H4 (cell line): ENCODE measurements at places on chromosomes 5 and 9. TPM values are rescaled to one million over a fixed set of nuclear protein-coding genes. Genes with fewer than 3 reads are reported as not detected.

DNA sequence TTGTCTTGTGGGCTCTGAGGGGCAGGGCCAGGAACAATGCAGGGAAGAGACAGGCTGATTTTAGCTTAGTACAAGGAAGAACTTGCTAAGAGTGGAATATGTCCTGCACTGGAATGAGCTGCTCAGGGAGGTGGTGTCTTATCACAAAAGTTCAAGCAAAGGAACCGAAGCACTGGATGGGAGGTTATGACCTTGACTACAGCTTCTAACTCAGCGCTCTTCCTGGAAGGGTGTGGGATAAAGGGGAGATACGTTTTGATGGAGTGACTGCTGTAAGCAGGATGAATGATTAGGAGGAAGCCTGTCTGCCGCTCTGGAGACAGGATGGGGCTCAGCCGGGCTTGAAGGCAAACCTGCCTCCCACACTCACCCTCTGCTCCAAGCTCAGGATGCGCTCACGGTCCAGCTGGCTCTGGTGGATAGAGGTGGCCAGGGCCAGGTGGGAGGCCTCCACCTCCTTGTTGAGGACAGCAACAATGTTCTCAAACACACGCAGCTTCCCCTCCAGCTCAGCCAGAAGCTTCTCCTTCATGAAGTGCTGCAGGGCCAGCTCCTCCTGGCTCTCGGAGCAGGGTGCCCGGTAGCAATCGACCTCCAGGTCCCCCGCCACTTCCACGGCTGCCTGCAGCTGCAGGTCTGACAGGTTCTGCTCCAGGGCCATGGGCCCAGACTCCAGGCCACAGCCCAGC lies 13.5 kb downstream of the TRAF1 start:
- no peak for DNase-seq

GRCh38 chr9:87519461-87519860 lies 21.8 kb downstream of the DAPK1 start:
- DNase-seq = no peak

- DNase-seq = no peak
Measured at GRCh38 chr5:152869971-152870370, 464.9 kb upstream of the NMUR2 start.

The S1PR3 gene
- 34.8 and 44.8 TPM in 2 replicates for total RNA-seq

The SLC4A9 gene
- total RNA-seq = not detected in 2 replicates

The GBGT1 gene
- not detected in 2 replicates for total RNA-seq

GRCh38 chr5:17089690-17090089 lies 127.7 kb upstream of the BASP1 start:
- DNase-seq = no peak

DNA sequence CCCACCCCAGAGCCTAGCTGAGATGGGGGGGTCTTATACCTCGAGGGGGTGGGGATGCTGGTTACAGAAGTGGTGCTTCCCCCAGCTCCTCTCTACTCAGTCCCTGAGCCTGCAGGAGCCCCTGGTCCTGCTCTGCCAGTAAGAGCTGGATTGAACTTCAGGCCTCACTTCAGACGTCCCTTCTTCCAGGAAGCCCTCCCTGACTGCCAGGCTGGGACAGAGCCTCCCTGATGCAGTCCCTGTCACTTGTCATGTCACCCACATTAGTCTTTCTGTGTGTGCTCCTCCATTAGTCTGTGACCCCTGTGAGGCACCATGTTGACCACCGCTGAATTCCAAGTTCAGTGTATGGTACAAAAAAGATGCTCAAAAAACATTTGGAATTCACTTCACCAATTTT lies 78.7 kb upstream of the ASS1 start:
- DNase-seq = no peak

GRCh38 chr9:109771796-109772531 lies 8.0 kb upstream of the PALM2AKAP2 start:
- DNase-seq = no peak

- DNase-seq = no peak
Measured at GRCh38 chr9:76087976-76088375, 197.5 kb downstream of the PCSK5 start.

The MYMK gene
- not detected in 2 replicates for total RNA-seq

- no peak for DNase-seq
Measured at GRCh38 chr5:96110300-96110699, 148.6 kb upstream of the ELL2 start.

The STING1 gene
- 14.2 and 15.6 TPM in 2 replicates for total RNA-seq

DNA sequence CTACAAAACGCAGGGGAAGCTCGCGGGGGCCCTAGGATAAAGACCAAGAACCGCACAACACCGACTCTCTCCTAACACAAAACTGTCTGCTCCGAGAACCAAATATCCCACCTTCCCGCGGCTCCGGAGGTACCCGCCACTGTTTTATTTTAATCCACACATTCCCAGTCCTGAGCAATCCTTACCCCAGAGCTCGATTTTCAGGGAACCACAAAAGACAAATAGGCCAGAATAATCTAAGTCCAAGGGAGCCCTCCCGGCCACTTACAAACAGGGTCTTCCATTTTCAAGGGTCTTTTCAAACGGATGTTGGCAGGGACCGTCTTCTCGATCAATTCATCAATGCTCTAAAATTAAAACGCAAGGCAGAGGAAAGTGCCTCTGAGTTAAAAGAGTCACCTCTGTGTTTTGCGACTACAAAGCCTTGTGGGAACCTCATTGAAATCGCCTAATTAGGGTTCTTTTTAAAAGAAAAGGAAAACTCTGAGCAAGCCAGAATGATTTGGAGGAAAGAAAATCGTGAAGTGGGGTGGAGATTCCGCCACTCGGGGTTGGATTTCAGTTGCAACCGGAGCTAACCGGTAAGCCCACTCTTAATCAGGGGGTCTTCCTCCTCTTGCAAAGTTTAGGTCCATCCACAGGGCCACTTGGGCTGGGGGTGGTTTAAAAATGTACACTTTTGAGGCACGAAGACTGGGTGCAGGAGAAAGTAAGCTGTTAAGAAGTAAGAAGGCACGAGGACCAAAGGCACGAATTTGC lies 1.0 kb downstream of the GLDC start:
- no peak for DNase-seq

GRCh38 chr5:31382051-31382878 lies 149.6 kb downstream of the DROSHA start:
- DNase-seq = no peak

The EIF4E1B gene
- total RNA-seq = not detected in 2 replicates

DNA sequence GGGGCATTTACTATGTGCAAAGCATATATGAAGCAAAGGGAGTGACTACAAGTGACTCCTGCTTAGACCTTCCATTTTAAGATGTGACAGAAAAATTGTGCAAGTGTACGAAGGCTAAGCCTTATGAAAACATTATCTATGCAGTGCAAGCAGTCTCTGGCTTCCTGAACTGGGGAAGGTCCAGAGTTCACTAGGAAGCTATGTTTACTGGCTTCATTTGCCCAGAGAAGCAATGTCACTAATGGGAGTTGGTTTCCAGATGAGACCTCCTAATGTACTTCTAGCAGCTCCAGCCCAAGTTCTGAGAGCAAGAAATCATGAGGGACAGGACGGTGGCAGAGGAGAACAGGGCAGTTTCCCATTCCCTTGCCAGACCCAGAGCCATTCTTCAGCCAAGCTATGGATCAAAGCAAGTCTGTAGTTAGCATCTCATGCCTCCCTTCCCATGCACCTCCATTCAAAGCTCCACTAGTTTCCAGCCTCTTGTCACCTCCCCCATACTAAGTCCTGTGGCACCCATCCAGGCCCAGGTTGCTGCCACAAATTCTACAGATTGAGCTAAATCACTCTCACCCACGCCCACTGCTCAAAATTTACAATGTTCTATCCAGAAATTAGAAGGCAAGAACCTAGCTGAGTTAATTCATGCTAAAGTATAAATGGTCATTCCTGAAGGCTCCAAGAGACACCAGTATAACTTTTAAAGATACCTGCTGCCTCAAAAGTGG lies 21.8 kb downstream of the MCTP1 start:
- no peak for DNase-seq

The SPOCK1 gene
- 5.9 and 9.0 TPM in 2 replicates for total RNA-seq

The GALNT12 gene
- 3.1 and 3.6 TPM in 2 replicates for total RNA-seq
